CD4-positive, CD25-positive, alpha-beta regulatory T cell (primary cell): ENCODE measurements at places on chromosomes 2 and 18. TPM values are rescaled to one million over a fixed set of nuclear protein-coding genes. Genes with fewer than 3 reads are reported as not detected.

DNA sequence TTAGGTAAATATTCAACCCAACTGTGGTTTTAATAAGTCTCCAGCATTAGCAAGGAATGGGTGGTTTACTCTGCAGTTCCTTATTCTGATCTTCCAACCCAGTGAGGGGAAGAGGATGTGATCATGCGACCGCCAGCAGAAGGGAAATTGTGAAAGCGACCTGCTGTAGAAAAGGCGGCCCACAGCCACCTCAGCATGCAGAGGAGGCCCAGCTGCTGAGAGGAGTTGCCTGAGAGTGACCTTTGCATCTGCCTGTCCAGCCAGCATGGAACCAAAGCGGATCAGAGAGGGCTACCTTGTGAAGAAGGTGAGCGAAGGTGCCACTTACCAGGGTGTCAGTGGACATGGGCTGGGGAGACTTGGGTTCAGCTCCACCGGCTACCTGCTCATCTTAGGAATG, at the start of gene PLEK:
Gene PLEK, plus strand, starts transcription at position 196 of the 400 bp plus-strand sequence. Its CDS starts 70 bp downstream, at position 266.
- DNase-seq, result no peak
- no peaks in the 10 kb centered on the region for H3K27me3 ChIP-seq
- no peak within 1 kb of the TSS for H3K27ac ChIP-seq
- H3K4me1 ChIP-seq, result no peaks in the 10 kb centered on the region

GRCh38 chr2:11514081-11514730, 19.6 kb upstream of the GREB1 start:
- no peaks in the 10 kb centered on the region for H3K36me3 ChIP-seq
- no peaks in the 10 kb centered on the region for H3K27me3 ChIP-seq
- no peak for DNase-seq
- no peaks in the 10 kb centered on the region for H3K4me1 ChIP-seq

- no peaks in the 10 kb centered on the region for H3K27me3 ChIP-seq
- no peak for DNase-seq
- no peaks in the 10 kb centered on the region for H3K36me3 ChIP-seq
Measured at GRCh38 chr2:10236571-10237391, 65.9 kb upstream of the HPCAL1 start.

- no peaks in the 10 kb centered on the region for H3K36me3 ChIP-seq
- no peaks in the 10 kb centered on the region for H3K4me1 ChIP-seq
- no peak overlapping the region for H3K27ac ChIP-seq
Measured at GRCh38 chr2:142974288-142975024, 97.0 kb downstream of the KYNU start.

GRCh38 chr2:74691929-74692328, 37.9 kb downstream of the SEMA4F start:
- no peak overlapping the region for H3K4me3 ChIP-seq
- peaks cover 2% of the 10 kb centered on the region for H3K27me3 ChIP-seq
- DNase-seq, result no peak
- no peaks in the 10 kb centered on the region for H3K36me3 ChIP-seq
- H3K4me1 ChIP-seq, result no peaks in the 10 kb centered on the region
- no peak overlapping the region for H3K27ac ChIP-seq

- DNase-seq, result no peak
- H3K27ac ChIP-seq, result no peak overlapping the region
- no peaks in the 10 kb centered on the region for H3K27me3 ChIP-seq
Measured at GRCh38 chr2:134307334-134307733, 53.5 kb downstream of the MGAT5 start.

GRCh38 chr2:130355172-130355577, 681 bp upstream of the PTPN18 start:
- no peaks in the 10 kb centered on the region for H3K27me3 ChIP-seq
- no peak for DNase-seq
- no peak overlapping the region for H3K4me3 ChIP-seq
- no peak overlapping the region for H3K27ac ChIP-seq

- no peaks in the 10 kb centered on the region for H3K27me3 ChIP-seq
- no peak for DNase-seq
- H3K27ac ChIP-seq, result no peak overlapping the region
- no peaks in the 10 kb centered on the region for H3K4me1 ChIP-seq
- no peaks in the 10 kb centered on the region for H3K36me3 ChIP-seq
- H3K4me3 ChIP-seq, result no peak overlapping the region
Measured at GRCh38 chr18:69490813-69491212, 90.1 kb downstream of the DOK6 start.

GRCh38 chr2:151569167-151569566, 159.5 kb downstream of the RIF1 start:
- no peak overlapping the region for H3K4me3 ChIP-seq
- no peak overlapping the region for H3K27ac ChIP-seq
- H3K36me3 ChIP-seq, result no peaks in the 10 kb centered on the region
- no peaks in the 10 kb centered on the region for H3K27me3 ChIP-seq
- DNase-seq, result no peak

The C18orf32 gene
- 91.4 TPM for polyA plus RNA-seq

The THUMPD2 gene
- polyA plus RNA-seq, result 5.4 TPM

The FSIP2 gene
- not detected for polyA plus RNA-seq

The BCL11A gene
- 0.42 TPM for polyA plus RNA-seq

The CD8A gene
- polyA plus RNA-seq, result 1.8 TPM

The CD8B2 gene
- not detected for polyA plus RNA-seq

The TMEFF2 gene
- not detected for polyA plus RNA-seq

The CHN1 gene
- 14.4 TPM for polyA plus RNA-seq

The KATNAL2 gene
- polyA plus RNA-seq, result not detected

The NT5C1B gene
- not detected for polyA plus RNA-seq

The CHRNG gene
- not detected for polyA plus RNA-seq

The COL4A4 gene
- polyA plus RNA-seq, result not detected

The SERPINB3 gene
- not detected for polyA plus RNA-seq
